ENCODE measurements at places on chromosomes 7 and 10. TPM values are rescaled to one million over a fixed set of nuclear protein-coding genes. Genes with fewer than 3 reads are reported as not detected.
A peak's percentile ranks its signal among the peaks of the same experiment; 100 is the strongest.

DNA sequence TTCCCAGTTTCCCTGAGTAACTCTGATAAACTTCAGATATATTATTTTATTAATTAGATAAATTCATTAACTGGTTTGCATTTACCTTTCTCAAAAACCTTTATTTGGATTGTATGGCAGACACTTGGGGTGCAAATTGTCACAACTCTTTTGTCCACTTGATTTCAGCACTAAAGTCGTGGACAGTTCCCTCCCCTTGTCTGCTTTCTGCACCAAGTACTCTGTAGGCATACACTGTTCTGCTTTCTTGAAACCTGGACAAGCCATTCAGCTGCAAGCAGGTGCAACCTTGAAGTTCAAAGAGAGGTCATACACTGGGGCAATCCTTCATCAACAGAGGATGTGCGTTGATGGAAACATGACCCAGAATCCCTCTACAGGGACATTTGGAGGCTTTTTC, 162.9 kb downstream of the ARL5B start:
- DNase-seq = peak; percentile 25

DNA sequence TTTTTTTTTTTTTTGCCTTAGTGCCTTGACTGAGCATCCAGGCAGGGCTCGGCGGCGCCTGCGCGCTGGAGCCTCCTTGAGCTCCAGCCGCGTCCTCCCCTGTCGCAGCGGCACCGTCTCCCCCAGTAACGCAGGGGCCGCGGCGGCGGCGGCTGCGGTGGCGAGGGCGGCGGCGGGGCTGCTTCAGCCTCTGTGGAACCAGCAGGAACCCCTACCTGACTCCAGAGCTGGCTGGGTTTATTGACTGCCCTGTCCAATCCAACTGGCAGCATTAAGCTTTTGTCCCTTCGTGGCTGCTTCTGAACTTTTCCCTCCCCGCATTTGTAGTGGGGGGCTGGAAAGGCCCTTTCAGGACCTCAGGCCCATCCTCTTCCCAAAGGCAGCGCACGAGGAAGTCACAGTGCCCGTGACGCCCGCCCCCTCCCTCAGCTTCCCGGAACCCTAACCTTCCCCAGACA, at the start of gene GPR85:
GPR85 (minus strand) TSS at position 397 of the 458 bp plus-strand sequence. CDS start 2,106 bp downstream, outside the sequence.
- peak; percentile 88 for DNase-seq

GRCh38 chr7:129184981-129185670, 3.3 kb upstream of the SMO start:
- peak; percentile 77 for DNase-seq

DNA sequence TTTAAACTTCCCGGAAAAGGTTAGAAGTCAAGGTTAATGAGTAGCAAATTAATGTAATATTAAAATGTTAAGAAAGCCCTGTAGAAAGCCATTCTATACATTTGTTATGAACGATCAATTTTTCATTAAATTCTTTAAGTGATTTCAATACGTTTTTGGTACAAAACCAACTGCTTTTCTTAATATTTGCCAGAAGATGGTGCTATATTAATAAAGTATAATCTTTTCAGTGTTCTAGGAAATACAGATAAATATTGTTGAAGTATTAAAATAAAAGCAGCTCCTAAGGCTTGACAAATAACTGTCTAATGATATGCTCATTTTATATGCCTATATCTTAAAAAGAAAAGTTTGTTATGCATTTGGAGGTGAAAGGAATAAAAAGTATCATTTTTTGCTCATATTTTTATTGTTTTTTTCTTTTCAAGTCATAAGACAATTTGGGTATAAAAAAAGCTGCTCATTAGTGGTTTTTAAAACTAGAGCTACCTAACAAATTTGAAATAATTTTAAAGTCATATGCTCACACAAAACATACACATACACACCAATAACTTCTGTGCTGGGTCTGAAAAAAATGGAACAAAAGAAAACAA, 130.3 kb upstream of the POT1 start:
- DNase-seq = peak; percentile 16

DNA sequence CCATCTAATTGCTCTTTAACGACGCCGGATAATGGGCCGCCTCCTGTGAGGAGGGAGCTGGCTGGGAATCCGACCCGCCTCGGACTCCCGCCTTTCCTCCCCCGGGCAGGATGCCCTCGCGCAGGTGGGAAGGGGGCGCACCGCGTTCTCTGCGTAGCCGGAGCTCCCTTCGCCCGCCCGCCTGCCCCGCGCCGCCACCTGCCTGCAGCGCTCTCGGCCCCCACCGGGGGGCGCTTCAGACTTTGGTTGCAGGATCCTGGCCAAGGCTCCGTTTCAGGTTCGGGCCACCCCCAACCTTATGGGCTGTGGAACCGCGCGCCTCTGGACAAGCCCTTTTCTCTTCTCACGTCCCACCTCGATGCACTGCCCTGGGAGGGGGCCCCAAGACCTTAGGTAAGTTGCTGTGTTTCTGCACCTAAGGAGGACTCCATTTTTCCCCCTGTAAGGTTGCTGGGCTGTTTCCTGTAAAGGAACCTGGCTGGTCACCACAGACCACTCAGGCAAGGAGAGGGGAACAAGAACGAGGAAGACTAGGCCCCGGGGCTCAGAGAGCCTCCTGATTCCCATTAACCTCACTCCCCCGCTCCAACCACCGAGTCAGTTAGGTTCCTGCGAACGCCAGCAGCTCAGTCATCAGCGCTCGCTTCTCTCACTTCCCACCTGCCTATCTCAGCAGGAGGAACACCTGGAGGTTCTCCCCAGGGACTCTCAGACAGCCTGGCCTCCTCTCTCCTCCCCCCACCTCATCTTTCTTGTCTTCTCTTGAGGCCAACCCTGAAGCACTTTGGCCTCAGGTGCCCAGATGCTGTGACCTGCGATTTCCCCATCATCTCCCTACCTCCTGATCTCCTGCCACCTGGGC, 11.3 kb upstream of the KAZALD1 start:
- peak; percentile 52 for DNase-seq

DNA sequence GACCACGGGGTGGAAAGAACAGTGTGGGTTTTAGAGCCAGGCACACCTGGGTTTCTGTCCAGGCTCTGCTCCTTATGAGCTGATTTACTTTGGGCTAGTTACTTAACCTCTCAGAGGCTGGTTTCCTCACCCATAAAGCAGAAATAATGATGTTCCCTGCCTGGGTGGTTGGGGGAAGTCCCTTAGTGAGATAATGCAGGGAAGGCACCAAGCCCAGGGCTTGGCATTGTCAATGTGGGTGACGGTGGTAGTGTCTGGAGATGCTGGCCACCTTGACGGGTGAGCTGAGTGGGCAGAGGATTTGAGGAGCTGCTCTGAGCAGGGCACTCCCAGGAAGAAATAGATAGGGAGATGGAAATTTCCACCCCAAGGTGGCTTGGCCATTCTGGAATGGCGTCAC, 65.2 kb downstream of the SH2D4B start:
- no peak for DNase-seq

DNA sequence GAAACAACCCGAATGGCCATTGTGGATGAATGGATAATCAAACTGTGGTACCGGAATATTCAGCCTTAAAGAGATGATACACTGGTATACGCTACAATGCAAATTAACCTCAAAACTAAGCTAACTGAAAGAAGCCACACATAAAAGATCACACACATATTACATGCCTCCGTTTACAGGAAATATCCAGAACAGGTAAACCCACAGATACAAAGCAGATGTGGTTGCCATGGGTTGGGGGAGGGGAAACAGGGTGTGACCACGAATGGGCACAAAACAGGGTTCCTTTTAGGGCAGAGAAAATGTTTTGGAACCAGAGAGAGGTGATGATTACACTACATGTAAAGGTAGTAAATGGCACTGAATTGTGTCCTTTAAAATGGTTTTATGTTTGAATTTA, 16.6 kb downstream of the ESYT2 start:
- no peak for DNase-seq

DNA sequence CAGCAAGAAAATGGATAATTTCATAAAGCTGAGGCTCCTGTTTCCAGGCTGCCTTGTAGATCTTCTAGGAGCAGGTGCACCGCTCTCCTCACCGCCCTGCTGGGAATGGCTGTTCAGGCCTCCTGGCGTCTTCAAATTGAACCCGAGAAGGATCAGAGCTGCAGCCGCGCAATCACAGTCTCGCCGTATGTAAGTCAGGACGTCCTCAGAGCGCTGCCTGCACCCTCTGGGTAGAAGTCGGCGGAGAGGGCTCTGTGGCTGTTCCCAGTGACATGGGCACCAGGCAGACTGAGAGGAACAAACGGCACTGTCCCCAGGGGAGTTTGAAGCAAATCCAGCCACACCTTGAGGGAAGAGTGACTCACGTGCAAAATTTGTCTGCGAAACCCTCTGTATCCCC, 476.9 kb downstream of the TCERG1L start:
- no peak for DNase-seq

- DNase-seq = no peak
Observed at GRCh38 chr10:49740346-49741107, 21.6 kb downstream of the OGDHL start.

GRCh38 chr10:60940446-60940845, 3.5 kb downstream of the RHOBTB1 start:
- no peak for DNase-seq

GRCh38 chr10:64859911-64860310, 1338.7 kb downstream of the REEP3 start:
- no peak for DNase-seq

DNA sequence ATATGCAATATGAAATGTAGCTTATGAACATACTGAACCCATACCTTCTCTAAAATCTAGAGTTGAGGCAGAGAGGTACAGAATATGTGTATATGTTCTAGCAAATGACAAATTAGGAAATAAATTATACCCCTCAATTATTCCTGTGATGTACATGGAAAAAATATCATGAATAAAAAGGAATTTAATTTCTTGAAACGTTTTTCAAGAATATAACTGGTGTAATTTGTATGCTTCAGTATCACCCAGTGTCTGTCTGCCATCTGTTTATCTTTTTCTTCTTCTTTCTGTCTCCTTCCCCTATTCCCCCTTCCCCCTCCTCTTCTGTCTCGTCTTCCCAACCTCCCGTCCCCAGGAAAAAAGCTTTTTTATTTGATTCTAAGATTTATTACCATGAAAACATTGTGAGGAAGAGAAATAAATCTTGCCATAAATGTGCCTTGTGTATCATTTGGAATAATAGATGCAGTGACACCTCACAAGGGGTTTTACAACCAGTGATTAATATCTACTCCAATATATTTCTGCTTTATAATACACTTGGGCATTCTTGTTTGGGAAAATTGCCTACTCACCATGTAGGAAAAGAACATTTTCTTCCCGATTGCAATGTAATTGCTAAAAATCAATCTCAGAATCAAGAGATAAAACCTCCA, 12.2 kb downstream of the LANCL2 start:
- DNase-seq = no peak

- no peak for DNase-seq
Observed at GRCh38 chr10:31701546-31701945, 227.1 kb downstream of the ARHGAP12 start.

DNA sequence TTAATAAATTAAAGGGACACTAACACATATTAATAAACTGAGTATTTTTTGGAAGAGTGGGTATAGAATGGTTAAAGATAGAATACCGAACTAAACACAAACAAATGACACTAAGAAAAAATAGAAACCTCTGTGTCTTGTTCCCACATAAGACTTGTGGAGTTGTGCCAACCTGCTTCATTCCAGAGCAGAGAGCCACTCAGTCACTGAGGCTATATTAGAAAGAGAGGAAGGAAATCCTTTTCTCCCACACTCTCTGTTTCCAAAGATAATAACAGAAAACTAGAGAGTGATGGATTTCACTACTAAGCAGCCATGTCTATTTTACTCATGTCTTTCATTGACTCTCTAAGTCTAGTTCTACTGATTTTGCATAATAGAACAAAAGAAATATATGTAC, 26.0 kb downstream of the CTNNA3 start:
- DNase-seq = peak; percentile 32

GRCh38 chr10:36385693-36386092, 739.7 kb upstream of the ANKRD30A start:
- no peak for DNase-seq

DNA sequence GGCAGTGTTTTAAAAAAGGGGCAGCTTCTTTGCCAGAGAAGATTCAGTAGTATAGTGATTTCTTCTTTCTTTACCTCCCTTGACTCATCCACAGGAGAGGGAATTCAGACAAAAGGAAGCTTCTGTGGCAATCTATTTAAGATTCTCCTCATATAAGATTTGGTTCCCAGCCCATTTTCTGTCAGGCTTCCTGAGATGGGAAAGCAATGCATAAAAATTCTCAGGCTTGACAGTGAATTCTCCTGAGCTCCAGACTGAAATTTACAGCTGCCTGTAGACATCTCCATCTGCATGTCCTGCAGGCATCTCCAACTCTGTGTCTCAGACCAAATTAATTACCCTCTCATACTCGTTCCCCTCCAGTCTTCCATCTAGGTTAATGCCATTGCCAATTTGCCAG, 72.8 kb downstream of the TSPAN12 start:
- no peak for DNase-seq

DNA sequence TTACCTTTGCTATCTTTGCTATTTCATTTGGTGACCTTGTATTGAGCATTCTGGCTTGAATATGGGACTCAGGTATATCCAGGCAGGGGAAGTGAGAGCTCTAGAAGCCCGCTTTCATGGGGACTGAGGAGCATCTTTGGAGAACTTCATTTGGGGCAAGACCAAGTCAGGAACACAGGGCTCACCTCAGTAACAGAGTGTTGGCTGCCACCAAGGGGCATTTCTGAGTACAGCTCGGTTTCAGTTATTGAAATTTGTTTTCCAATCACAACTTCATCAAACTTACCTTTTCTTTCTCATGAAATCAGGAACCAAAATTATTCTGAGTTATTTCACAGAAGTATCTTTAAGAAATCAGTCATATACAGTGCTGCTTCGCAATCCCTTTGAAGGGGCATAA, 337.2 kb downstream of the C7orf25 start:
- DNase-seq = no peak

DNA sequence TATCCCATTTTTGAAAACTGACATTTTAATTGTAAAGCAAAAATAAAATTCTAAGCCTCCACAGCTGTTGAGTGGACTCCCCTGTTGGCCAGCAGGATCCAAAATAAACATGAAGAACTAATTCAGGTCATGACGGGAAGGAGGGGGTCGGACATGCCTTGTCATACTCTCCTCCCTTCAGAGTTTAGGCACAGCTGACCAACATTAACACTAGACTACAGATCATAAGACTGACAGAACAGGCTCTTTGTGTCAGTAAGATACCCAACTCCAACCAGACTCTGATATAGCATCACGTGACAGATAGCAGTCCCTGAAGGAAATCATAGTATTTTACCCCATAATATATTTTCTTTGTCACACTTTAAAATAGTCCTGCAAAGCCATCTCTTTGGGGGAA, 20.9 kb upstream of the ZNF12 start:
- peak; percentile 77 for DNase-seq

The LRRC18 gene
- total RNA-seq = not detected

The HHEX gene
- total RNA-seq = 0.11 TPM

The SLC26A5 gene
- total RNA-seq = not detected

The LIPJ gene
- total RNA-seq = not detected

The NPY4R2 gene
- not detected for total RNA-seq

The SYCE1 gene
- not detected for total RNA-seq

The SH3PXD2A gene
- total RNA-seq = 38.8 TPM

The PRTFDC1 gene
- total RNA-seq = 0.29 TPM

The HOXA2 gene
- total RNA-seq = 0.42 TPM

The BAIAP2L1 gene
- total RNA-seq = 19.7 TPM
